ENCODE measurements at places on chromosomes 16 and 17. TPM values are rescaled to one million over a fixed set of nuclear protein-coding genes. Genes with fewer than 3 reads are reported as not detected.

GRCh38 chr17:79049821-79050220 is 24.8 kb upstream of the ENGASE start:
- DNase-seq, result no peak

DNA sequence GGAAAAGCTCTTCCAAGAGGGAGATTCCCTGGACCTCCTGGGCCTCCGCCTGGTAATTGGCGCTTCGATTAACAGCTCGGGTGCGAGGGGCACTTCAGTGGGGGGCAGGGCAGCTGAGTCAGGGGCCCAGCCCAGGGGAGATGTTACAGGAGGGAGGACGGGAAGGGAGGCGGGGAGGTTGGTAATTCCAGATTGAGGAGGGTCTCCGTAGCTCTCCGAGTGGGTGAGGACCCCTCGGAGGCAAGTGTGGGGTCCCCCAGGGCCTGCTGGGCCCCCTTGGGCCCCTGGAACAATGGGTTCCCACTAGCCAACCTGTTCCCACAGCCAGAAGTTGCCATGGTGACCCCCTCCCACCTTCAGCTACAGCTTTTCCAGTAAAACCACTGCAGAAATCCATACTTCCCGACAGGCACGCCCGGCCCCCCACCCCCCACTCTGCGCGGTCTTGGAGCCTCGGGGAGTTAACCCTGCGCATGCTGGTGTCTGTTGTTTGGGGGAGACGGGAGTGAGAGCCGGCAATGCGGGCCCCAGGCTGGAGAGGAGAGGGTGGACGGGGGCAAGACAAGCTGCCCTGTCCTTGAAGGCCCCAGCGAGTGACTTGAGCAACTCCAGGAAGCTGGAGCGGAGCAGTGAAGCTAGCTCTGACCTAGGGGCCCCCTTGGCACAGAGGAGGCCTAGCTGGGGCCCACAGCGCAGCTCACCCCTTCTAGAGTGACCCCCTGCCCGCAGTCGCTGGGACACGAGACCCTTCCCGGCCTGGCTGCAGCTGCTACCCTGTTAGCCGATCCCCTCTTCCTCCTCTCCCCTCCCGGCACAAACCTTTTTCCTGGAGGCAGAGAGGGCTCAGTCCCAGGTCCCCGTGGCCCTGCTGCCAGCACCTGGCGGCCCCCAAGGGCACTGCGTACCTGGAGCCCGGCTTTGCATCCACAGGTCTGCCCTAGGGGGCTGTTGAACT is 37.8 kb downstream of the TMEM235 start:
- DNase-seq, result peak; percentile 43

GRCh38 chr16:25835126-25835525 is 143.4 kb downstream of the HS3ST4 start:
- no peak for DNase-seq

DNA sequence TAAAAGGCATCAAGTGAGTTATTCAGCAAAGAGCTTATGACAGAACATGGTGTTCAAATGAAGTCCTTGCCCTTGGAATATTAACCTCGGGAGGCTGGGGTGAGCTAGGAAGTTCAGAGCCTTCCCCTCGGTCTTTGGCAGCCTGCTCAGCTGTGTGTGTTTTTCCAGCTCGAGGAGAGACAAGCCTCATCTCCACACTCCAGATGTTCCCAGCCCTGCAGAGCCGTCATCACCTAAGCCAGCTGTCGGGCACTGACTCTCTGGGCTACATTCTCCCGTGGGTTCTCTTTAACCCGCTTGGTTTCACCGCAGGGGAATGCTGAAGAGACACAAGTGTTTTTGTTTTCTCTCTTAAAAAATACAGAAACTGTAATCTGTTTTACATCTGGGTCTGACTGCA is 47.1 kb downstream of the IRX3 start:
- no peak for DNase-seq

GRCh38 chr16:5379954-5380353 is 282.4 kb upstream of the EEF2KMT start:
- no peak for DNase-seq

- DNase-seq, result no peak
Observed at GRCh38 chr17:26731005-26731921, 562.7 kb upstream of the WSB1 start.

Gene TSR1
- polyA plus RNA-seq, result 84.1 TPM

GRCh38 chr17:8420041-8420934 is 15.4 kb upstream of the NDEL1 start:
- DNase-seq, result no peak

GRCh38 chr16:83338941-83339340 is 468.8 kb upstream of the HSBP1 start:
- DNase-seq, result no peak

DNA sequence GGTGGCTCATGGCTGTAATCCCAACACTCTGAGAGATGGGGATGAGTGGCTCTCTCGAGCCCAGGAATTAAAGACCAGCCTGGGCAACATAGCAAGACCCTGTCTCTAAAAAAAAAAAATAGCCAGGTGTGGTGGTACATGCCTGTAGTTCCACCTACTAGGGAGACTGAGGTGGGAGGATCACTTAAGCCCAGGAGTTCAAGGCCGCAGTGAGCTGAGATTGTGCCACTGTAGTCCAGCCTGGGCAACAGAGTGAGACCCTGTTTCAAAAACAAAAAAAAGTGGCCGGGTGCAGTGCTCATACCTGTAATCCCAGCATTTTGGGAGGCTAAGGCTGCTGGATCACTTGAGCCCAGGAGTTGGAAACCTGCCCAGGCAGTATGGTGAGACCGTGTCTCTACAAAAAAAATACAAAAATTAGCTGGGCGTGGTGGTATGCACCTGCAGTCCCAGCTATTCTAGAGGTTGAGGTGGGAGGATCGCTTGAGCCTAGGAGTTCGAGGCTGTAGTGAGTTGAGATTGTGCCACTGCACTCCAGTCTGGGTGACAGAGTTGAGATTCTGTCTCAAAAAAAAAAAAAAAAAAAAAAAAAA is 3.0 kb downstream of the C16orf54 start:
- no peak for DNase-seq

DNA sequence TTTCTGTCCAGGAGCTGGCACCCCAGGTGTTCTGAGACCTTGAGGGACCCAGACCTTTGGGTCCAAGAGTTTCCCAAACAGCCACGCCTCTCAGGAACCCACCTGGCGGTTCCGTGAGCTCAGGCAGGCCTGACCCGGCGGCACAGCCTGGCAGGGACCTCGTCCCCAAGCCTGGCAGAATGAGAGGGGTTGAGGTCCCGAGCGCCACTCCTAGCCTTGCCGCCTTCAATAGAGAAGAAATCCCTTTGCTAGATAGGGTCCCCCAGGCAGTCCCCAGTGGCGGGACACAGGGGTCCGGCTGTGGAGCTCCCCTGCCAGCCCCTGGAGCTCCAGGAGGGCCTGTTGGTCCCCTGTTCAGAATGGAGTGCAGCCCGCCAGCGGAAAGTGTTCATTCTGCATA is 10.5 kb upstream of the CLEC18A start:
- DNase-seq, result no peak

GRCh38 chr17:80478487-80479245 is 2.3 kb upstream of the NPTX1 start:
- no peak for DNase-seq

DNA sequence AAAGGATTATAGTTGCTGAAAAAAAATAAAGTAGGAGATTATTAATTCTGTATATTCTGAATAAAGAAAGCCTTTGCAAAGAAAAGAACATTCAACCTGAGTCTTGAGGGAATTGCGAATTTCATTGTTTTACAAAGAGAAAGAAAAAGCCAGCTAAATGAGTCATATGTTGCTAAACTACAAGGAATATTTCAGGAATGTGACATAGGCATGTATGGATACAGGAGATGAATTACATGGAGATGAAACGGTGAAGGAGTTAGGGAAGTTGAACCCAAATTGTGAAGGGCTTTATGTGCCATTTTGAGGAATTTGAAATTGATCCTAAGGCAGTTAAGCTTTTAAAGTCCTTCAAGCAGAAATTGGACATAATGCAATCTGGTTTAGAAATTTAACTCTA is 177.3 kb upstream of the RBL2 start:
- no peak for DNase-seq

DNA sequence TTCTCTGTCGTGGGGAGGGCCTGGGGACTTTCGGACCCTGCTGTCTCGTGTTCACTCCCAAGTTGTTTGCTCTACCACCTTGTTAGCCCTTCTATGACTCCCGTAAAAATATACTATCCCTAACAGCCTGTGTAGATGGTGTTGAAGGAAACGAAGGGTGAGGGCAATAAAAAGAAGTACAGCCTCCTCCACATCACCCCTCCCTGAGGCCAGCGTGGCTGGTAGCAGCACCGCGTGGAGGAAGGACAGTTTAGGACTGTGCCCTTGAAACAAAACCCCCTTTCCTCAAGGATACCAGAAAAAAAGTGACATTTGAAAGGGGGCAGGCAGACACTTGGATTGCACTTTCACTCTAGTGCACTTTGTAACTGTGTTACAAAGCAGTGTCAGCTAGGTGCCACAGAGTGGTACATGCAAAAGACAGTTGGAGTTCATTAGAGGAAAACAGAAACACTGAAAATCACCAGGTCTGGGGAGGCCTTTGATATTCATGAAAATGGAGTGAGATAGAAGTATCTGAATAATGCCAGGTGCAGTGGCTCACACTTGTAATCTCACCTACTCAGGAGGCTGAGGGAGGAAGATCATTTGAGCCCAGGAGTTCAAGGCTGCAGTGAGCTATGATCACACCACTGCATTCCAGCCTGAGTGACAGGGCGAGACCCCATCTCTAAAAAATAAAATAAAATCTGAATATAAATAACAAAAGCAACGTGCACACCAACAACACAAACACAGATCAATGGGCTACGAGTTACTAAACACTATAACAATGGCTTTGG is 53.8 kb downstream of the TBX4 start:
- no peak for DNase-seq

Gene HIGD1B
- polyA plus RNA-seq, result not detected

DNA sequence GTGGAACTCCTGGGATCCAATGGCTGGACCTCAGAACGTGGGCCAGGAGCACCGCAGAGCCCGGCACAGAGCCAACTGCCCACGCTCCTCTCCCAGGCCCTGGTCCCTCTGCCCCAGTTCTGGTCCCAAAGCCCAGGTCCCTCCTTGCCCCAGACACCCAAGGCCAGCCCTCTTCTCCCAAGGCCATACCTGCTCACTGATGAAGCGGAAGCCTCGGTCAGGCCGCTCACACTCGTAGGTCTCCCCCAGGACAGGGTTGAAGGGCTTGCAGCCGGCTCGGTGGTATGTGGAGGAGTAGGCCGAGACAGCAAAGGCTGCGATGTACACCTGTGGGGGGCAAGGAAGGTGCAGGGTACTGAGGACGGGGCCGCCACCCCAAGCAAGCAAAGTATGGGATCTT is 8.5 kb downstream of the OSBPL7 start:
- DNase-seq, result no peak

DNA sequence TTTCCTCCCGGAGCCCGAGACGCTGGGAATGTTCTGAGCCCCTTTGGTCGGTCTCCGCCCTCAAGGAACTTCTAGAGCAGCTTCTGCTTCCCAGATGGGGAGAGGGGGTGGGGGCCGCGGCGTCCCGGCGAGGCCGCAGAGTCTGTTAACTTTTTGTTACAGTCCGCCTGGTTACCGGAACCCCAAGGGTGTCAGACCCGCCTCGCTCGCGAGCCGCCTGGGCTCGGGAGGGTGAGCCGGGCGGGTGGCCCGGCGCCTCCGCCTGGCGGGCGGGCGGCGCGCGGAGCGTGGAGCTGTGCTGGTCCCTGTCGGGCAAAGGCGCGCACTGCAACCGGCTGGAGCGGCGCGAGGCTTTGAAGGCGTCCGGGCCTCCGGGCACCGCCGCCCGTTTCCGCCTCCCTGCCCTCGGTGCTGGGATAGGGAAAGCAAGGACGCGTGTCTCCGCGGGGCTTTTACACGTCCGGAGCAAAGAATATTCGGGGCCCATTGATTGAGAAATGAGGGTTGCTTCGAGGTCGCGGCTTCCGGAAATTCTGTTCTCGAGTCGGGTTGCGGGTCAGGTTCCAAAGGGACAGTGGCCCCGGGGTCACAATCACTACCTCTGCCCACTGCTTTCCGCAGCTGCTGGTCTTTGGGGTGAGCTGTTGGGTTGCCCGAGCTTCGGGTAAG is 1.7 kb downstream of the HS3ST3B1 start:
- DNase-seq, result peak; percentile 80

GRCh38 chr16:84475643-84476240 is 28.7 kb downstream of the MEAK7 start:
- DNase-seq, result no peak

Gene CLCN7
- 69.7 TPM for polyA plus RNA-seq

Gene IFT20
- 56.8 TPM for polyA plus RNA-seq

GRCh38 chr17:40817103-40817682 is 5.2 kb downstream of the KRT10 start:
- no peak for DNase-seq

GRCh38 chr16:2028620-2029220 is 2.0 kb downstream of the NHERF2 start:
- DNase-seq, result no peak

Gene PRCD
- polyA plus RNA-seq, result not detected

DNA sequence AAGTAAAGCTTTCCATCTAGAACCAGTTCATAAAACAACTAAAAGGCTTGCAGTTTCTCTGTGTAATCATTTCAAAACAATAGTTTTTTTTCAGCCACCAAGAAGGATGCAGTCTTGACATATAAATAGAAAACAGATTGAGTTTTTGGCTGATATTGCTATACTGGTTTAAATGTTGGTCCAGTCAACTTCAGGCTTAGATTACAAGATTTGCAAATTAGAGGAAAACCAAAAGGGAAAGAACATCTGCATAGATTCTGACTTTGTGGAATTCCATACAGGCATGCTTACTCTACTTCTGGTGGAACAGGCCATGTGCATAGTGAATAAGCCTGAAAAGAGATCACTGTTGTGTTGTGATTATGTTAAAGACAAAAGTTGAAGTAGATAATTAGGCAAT is 150.3 kb downstream of the BCAS3 start:
- no peak for DNase-seq

Gene XAF1
- not detected for polyA plus RNA-seq

Gene C17orf100
- 2.4 TPM for polyA plus RNA-seq

Gene ZNF689
- polyA plus RNA-seq, result 6.5 TPM

DNA sequence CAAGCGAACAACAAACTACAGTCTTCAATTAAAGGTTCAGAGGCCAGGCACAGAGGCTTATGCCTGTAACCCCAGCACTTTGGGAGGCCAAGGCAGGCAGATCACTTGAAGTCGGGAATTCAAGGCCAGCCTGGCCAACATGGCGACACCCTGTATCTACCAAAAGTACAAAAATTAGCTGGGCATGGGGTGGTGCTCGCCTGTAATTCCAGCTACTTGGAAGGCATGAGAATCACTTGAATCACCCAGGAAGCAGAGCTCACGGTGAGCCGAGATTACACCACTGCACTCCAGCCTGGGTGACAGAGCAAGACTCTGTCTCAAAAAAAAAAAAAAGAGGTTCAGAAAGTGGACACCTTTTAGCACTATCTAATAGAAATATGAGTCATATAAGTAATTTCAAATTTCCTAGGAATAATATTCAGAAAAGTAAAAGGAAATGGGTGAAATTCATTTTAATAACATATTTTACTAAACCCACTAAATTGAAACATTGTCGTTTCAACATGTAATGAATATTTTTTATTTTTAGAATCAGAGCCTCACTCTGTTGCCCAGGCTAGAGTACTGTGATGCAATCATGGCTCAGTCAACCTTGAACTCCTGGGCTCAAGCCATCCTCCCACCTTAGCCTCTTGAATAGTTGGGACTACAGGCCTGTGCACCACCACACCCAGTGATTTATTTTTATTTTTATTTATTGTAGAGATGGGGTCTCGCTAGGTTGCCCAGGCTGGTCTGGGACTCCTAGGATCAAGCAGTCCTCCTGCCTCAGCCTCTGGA is 15.2 kb upstream of the MARCHF10 start:
- DNase-seq, result peak; percentile 60

Gene NPIPA8
- 2.4 TPM for polyA plus RNA-seq

- no peak for DNase-seq
Observed at GRCh38 chr16:20409398-20410120, at the start of gene ACSM5. Gene ACSM5 (plus strand): TSS chr16:20409534. CDS start chr16:20411485, 1,951 bp downstream.

Gene DHX40
- polyA plus RNA-seq, result 55.8 TPM

GRCh38 chr17:75498726-75499213 is 16.6 kb downstream of the CASKIN2 start:
- DNase-seq, result no peak

Gene CDH1
- 7.2 TPM for polyA plus RNA-seq

Data from A549 (cell line).